CD4-positive, alpha-beta T cell treated with Interleukin-1 beta for 1 hour (primary cell): ENCODE measurements at places on chromosomes 4 and X.

- no peak for DNase-seq
These were observed 107.2 kb upstream of the KIT start for GRCh38 chr4:54550395-54551171.

GRCh38 chr4:60945641-60946040 is 254.5 kb upstream of the ADGRL3 start:
- no peak for DNase-seq

DNA sequence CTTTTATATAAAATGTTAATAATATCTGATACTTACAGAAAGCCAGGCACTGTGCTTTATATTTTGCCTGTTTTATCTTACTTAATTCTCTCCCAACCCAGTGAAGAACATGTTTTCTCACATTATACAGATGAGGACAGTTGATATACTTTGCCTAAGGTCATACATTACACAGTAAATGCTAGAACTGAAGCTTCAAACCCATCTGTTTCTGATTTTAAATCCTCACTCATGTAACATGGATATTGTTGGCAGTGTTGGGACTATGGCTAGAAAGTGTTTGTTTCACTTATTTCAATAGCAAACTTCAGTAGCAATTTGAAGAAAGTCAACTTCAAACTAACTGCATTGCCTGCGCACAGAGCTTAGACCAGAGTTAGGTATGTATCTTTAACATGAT is 57.4 kb downstream of the RAPGEF2 start:
- DNase-seq, result no peak

- DNase-seq, result no peak
These were observed 58.6 kb upstream of the ADRA2C start for GRCh38 chr4:3707423-3708102.

GRCh38 chr4:74367656-74368290 is 2.8 kb downstream of the EREG start:
- no peak for DNase-seq

DNA sequence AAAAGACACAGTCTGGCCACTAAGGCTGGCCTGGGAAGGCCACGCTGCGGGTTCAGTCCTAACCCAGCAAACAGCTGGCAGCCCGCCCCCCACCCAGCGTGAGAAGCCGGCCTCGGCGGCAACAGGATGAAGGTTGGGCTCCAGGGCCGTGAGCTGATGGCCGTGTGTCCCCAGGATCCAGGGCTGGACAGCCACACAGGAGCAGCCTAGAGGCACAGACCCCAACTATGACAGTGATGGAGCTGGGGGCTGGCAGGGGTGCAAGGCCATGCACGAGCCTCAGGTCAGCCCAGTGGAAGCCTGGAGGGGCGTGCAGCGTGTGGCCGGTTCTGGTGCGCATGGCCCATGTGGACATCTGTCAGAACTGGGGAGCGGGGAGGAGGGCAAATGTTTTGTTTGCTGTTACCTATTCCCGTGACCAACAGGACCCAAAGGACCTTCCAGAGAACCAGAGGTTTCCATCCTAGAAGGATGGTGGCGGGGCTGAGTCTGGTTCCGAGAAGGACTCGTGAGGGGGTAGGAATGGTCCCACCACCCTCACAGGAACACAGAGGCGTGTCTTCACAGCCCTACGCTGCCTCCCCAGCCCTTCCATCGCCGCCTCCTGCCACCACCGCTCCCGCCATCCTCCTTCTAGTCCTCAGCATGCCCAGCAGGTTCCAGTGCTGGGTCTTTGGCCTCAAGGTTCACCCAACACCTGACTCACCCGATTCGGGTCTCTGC is 46.5 kb downstream of the ZFYVE28 start:
- DNase-seq, result no peak

GRCh38 chr4:74005528-74005927 is 7.1 kb upstream of the CXCL5 start:
- no peak for DNase-seq

GRCh38 chrX:9467146-9467545 is 2.3 kb downstream of the TBL1X start:
- DNase-seq, result no peak

GRCh38 chrX:49761481-49761880 is 65.7 kb upstream of the PAGE1 start:
- DNase-seq, result no peak

DNA sequence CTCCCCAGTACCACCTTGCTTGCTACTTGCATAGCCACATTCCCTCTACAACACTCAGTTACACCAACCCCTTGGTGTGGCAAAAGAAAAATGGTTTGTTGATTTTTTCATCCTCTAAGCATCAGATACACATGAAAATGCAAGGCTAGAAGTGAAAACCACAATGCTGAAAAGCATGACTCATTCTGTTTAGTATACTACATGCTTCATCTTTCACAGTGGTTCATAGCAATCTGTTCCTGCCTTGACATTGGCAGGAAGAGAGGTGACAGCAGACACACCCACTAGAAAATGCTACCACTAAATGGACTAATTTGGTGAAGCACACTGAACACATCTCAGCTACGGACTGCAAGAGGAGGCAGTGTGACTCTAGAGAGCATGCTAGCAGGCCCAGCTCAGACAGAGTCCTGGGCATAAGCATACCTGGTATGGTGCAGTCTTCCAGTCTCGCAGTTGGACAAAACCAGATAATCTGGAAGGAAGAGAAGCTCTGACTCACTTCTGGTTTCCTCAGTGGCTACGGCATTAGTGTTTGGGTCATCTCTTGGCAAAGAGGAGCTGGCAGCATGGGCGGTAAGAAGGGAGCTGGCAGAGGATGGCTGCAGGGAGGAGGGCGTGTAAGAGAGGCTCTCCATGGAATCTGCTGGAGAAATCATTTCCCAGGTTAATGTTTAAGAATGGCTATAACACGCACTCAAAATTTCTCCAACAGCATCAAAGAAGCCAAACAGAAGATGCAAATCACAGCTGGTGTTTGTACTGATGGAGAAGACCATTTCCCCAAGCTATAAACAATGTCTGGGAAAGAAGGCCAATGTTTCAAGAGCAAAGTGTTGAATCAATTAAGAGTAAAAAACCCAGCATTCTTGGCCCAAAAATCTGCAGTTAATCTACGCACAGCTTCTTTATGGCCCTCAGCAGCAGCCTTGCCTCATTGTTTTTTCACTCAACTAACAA is 37.8 kb downstream of the GAB3 start:
- peak; percentile 54 for DNase-seq

DNA sequence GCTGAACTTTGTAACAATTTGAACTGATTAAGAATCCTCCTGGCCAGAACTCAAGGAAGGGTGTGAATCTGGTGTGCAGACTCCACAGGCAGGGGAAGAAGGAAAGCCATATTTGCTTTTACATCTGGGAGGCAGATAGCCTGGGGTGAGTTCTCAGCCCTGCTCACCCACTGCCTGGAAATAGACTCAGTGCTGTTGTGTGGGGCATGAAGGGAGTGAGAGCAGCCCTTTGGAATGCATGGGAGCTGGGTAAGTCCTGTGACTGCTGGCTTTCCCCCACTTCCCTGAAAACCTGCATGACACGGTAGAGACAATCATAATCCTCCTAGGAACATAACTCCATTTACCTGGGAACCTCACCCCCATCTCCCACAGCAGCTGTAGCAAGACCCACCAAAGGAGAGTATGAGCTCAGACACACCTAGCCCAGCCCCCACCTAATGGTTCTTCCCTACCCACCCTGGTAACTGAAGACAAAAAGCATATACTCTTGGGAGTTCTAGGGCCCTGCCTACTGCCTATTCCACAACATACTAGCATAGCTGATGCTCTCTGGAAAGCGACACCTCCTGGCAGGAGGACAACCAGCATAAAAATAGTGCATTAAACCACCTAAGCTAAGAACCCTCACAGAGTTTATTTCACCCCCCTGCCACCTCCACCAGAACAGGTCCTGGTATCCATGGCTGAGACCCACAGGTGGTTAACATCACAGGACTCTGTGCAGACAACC is 59.3 kb upstream of the UBQLN2 start:
- no peak for DNase-seq

DNA sequence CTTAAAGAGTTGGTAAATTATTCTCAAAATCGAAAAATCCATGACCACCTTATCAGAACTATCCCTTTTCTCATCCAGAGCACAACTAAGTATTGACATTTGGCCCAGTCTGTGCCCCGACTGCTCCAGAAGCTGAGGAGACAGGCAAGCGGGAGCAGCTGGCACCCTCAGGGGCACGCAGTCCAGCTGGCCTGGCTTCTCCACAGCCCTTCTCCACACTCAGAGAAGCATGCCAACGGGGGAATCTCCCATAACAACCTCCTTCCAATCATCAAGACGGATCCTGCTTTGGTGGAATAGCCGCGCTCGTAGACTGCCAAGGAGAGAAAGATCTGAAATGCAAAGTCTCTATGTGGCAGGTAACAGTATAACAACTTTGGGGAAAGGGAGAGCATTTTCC is 85.4 kb downstream of the AFAP1 start:
- DNase-seq, result no peak

DNA sequence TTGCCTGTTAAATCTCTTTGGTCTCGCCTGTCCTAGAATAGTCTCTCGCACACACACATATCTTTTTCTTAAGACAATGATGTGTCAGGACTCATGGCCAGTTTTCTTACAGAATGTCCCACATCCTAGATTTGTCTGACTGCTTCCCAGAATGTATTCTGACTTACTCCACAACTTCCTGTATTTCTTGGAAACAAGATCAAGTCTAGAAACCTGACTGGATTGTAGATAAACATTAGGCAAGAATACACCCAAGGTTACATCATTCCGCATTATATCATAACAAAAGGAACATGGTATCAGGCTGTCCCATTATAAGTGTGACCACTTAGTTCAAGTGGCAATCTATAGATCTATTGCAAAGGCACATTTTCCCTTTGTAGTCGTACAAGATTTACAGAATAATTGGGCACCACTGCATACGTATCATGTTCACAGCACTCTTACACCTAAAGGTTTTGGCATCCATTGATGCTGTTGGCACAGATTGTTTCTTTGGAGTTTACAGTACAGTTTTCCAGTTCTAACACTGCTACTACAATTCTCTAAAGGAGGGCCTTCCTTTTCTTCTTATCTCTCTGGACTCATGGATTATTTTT is 56.4 kb downstream of the FBXW7 start:
- no peak for DNase-seq

GRCh38 chrX:40423299-40423698 is 157.5 kb upstream of the ATP6AP2 start:
- no peak for DNase-seq

DNA sequence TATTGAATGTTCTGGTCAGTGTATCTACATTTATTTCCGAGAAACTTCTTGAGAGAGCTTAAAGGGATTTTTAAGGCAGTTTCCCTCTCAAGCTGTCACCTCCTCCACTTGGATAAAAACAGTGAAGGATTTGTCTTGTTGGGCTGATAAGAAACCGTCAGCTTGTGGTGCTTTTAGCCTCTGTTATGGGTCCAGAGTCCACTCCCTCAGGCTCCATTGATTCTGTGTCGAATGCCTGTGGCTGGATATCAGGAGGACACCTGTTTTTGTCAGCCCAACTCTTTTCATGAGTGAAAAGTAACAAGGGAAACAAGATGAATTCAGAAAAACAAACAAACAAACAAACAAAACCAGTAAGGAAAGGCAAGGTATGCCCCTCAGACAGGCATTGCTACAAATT is 12.4 kb downstream of the CLCN4 start:
- DNase-seq, result no peak

- DNase-seq, result no peak
These were observed 5.6 kb downstream of the SDAD1 start for GRCh38 chr4:75985116-75985515.

- DNase-seq, result no peak
These were observed 36.0 kb upstream of the TTC29 start for GRCh38 chr4:146981651-146982050.

- no peak for DNase-seq
These were observed 104.4 kb downstream of the ASMT start for GRCh38 chrX:1719270-1719669.

DNA sequence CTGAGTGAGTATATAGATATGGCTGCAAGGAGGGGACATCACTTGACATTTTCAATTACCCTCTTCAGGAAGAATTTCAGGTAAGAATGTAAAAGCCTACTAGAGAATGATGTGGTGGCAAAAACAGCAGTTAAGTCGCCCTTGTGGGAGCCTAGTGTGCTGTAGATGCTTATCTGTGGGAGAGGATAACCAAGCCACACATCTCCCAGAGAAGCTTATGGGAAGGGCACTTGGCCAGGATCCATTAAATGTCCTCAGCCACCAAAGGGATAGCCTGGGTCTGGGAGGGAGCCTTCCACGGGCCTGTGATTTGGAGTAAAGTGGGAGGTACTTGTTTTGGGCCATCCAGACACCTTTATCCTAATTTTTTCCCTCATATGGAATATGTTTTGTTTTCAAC is 41.3 kb upstream of the BCLAF3 start:
- no peak for DNase-seq

GRCh38 chr4:70544279-70544868 is 26.0 kb downstream of the AMTN start:
- no peak for DNase-seq

DNA sequence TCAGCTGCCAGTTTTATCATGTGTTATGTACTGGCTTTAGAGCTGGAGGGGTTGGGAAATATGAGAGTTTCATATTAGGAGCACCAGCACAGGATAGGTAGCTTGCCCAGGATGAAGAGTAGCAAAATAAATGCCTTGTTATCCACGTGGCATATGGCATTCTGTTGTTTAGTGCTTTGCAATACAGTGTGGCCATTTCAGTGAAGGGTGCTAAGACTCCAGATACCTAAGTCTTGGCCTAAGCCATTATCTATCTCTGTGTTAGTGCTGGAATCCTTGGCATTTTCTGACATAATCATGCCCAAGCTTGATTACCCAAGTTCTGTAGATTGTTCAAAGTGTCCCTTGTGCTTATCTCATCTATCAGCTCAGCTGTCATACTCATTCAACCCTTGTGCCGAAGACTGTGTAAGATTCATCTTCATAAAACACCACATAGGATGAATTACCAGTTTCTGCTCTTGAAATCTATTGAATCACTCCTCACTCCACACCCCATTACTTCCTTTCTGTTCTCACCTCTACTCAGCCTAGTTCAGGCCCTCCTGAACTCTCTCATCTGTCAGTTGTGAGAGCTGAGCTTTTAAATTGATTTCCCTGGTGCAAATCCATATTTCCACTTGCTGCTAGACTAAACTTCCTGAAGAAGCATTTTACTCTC is 73.5 kb downstream of the CLCN5 start:
- no peak for DNase-seq

GRCh38 chrX:142238536-142238935 is 33.4 kb upstream of the MAGEC2 start:
- DNase-seq, result no peak

DNA sequence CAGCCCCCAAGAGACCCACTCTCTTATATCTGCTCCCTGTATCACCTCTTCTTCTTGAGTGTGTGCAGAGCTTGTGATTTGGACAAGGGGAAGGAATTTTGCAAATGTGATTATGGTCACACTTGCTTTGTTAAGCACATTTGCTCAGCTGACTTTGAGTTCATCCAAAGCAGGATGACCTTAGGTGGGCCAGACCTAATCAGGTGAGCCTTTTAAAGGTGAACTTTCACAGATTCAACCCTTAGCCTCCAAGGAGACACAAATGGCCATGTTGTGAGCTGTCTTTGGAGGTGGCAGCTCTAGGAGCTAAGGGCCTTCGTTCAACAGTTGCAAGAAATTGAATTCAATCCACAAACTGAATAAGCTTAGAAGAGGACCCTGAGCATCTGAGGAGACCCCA is 147.8 kb downstream of the DEFB131A start:
- no peak for DNase-seq

- no peak for DNase-seq
These were observed 9.6 kb downstream of the XIAP start for GRCh38 chrX:123869488-123869887.

- DNase-seq, result no peak
These were observed 4.2 kb upstream of the EFNB1 start for GRCh38 chrX:68824565-68825125.

- no peak for DNase-seq
These were observed 15.0 kb downstream of the MECP2 start for GRCh38 chrX:154082396-154083125.

GRCh38 chr4:85909851-85910250 is 434.9 kb downstream of the ARHGAP24 start:
- DNase-seq, result no peak
